HepG2 (cell line): ENCODE measurements at places on chromosomes 11 and 22. TPM values are rescaled to one million over a fixed set of nuclear protein-coding genes. Genes with fewer than 3 reads are reported as not detected.

Gene LUZP2
- total RNA-seq, result not detected in 2 replicates

DNA sequence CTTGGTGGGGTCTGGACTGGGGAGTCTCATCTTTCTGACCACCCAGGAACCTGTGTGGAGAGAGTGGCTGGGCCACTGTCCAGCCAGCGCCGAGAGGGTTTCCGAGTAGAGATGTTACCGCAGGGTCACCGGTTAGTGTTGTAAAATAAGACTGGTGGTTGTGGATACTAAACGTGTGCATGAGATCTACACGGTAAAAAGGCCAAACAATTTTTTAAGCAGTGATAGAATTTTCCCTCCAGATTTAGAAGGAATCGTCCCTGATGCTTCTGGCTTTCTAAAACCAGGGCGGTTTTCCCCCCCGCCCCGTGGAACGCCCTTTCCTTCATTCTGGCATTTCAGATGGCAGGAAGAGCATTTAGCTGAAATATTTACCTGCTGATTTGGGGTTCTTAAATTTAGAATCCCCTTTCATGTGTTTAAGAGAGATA, 72.6 kb upstream of the PPARA start:
- H3K36me3 ChIP-seq, result no peaks in the 10 kb centered on the region
- H3K27me3 ChIP-seq, result peaks cover 72% of the 10 kb centered on the region
- H3K4me3 ChIP-seq, result no peak overlapping the region
- peaks cover 12% of the 10 kb centered on the region for H3K4me1 ChIP-seq
- no peak overlapping the region for H3K27ac ChIP-seq

DNA sequence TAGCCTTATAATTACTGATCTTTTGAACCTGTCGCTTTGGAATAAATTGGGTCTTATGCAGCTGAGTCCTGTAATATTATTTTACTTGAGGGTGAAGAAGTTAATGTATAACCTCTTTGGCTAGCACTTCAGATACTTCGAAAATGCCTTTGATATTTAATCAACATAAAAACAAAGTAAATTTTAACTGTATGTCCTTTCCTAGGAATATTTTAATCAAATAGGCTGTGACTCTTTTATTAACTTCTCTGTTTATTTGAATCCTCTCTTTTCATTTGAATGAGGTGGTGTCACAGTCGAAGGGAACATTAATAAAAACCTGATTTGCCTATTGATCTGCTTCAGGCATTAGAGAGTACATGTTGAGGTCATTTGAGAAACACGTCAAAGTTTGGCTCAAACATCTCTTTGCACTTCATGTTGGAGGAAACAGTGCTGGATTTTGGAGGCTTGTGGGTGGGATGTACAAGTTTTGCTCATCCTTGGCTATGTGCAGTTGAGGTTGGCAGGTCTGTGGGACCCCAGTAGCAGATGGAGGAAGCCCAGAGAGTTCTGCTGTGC, 143.6 kb downstream of the NCAM1 start:
- DNase-seq, result no peak
- no peak overlapping the region for H3K4me3 ChIP-seq
- no peaks in the 10 kb centered on the region for H3K4me1 ChIP-seq
- no peaks in the 10 kb centered on the region for H3K27me3 ChIP-seq
- no peak overlapping the region for H3K27ac ChIP-seq
- H3K36me3 ChIP-seq, result no peaks in the 10 kb centered on the region

GRCh38 chr11:62431171-62431901, 12.5 kb downstream of the SCGB1A1 start:
- no peaks in the 10 kb centered on the region for H3K36me3 ChIP-seq
- peaks cover 74% of the 10 kb centered on the region for H3K4me1 ChIP-seq
- no peak overlapping the region for H3K4me3 ChIP-seq
- no peak for DNase-seq

GRCh38 chr11:80826808-80827207, 1386.0 kb upstream of the TENM4 start:
- H3K27ac ChIP-seq, result no peak overlapping the region

DNA sequence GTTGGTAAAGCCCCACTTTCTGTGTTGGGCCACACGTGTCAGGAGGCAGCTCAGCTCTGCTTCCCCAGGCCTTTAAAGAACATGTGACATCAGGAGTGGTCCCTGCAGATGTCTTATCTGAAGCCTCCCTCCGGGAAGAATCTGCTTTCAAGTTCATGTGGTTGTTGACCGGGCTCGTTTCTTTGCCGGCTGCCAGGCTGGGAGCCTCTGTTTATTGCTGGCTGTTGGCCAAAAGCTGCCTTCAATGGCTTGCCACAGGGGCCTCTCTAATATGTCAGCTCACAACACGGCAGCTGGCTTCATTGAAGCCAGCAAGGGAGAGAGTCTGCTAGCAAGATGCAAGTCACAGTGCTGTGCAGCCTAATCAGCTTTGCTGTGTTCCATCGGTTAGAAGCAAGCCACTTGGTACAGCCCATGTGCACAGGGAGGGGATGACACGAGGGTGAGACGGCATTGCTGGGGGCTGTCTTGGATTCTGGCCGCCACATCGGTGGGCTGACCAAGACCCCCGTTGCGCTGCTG, 14.6 kb downstream of the MRGPRF start:
- H3K27me3 ChIP-seq, result peaks cover 72% of the 10 kb centered on the region
- DNase-seq, result no peak
- H3K4me3 ChIP-seq, result no peak overlapping the region
- H3K4me1 ChIP-seq, result peaks cover 6% of the 10 kb centered on the region
